Kidney capillary endothelial cell (primary cell): ENCODE measurements at places on chromosomes 13 and 19.
A peak's percentile ranks its signal among the peaks of the same experiment; 100 is the strongest.

DNA sequence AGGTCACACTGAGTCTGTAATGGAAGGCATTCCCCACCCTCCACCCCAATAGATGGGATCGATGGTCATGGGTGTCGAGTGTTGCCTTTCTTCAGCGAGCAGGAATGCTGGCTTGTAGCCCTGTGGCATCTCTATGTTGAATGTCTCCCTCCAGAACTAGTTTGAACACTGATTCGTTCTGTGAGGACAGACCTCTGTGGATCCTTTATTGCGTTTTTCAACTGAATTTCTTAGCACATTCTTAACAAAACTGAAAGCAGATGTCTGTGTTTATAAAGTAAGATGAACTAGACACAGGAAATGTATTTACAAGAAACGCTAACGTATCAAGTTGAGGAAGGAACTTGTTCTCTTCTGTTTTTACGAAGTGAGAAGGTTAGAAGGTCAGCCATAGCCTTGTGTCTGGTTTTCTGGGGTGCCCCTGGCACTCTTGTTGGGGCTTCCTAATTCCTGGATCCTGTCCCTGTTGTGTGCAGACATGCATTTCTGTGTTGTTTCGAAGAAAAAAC, 36.8 kb upstream of the TM9SF2 start:
- DNase-seq: no peak

DNA sequence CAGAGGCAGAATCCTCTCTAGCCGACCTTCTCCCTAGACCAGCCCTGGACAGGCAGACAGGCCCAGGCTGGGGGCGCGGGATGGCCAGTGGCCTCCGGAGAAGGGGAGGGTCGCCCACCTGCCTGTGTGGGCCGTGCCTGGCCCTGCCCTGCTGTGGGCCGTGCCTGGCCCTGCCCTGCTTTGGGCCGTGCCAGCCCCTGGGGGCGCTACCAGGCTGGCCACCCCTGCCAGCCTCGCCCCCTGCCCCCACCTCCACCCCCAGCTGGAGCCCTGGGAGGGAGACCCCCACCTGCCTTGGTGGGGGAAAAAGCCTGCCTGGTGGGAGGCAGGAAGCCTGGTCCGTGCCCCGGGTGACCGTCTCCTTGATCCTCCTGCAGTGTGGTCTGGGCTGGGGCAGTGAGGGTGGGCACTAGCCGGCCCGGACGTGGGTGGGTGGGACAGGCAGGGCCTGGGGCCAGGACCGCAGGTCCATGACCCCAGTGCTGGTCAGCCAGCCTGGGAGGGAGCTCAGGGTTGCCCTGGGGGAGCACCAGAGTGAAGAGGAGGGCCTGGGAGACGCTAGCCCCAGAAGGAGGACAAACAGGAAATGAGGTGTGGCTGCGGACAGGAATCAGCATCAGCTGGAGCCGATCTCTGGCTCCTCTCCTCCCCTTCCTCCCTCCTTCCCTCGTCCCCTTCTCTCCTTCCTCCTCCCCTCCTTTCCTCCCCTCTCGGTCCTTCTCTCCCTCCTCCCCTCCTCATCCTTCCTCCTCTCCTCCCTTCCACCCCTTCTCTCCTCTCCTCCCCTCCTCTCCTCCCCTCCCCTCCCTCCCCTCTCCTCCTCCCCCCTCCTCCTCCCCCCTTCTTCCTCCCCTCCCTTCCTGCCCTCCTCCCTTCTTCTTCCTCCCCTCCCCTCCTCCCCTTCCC, 5.1 kb upstream of the MKNK2 start:
- no peak for DNase-seq

- no peak for DNase-seq
These were observed 654 bp downstream of the CEP89 start for GRCh38 chr19:32971012-32971595.

DNA sequence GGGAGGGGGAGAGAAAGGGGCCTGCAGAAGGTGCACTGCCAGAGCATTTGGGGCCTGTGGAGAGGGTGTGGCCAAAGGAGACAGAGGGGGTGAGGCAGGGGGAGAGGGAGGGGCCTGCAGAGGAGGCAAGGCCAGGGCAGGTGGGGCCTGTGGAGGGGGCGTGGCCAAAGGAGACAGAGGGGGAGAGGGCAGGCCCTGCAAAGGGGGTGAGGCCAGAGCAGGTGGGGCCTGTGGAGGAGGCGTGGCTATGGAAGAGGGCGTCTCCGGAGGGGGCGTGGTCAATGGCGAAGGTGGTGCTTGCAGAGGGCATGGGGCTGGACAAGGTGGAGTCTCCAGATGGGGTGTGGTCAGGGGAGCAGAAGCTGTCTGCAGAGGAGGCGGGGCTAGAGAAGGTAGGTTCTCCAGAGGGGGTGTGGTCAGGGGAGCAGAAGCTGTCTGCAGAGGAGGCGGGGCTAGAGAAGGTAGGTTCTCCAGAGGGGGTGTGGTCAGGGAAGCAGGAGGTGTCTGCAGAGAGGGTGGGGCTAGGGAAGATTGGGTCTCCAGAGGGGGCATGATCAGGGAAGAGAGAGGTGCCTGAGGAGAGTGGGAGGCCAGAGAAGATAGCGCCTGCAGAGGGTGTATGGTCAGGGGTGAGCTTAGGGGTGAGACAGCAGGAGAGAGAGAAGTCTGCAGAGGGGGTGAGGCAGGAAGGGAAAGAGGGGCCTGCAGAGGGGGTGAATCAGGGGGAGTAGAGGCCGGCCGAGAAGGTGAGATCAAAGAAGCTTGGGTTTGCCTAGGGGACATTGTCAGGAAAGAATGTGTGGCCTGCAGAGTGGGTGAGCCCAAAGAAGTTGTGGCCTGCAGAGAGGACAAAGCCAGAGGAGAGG, 3.4 kb downstream of the PRR36 start:
- DNase-seq: no peak

DNA sequence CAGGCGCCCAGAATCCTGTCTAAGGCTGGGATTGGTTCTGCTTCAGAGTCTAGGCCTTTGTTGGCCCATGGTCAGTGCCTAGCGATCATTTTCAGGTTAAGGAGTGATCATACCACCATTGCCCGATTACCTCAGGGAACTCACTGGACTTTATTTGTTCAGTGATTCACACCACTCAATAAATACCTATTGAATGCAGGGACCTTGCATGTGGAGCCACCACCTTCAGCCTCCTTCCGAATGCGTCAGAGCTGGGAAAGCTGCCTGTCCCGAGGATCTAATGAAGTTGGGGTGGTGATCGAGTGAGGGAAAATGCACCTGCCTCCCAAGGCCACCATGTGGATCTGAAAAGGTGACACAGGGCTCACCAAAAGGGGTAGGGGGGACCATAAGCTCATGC, 40.0 kb upstream of the POU2F2 start:
- no peak for DNase-seq

- no peak for DNase-seq
These were observed 25.4 kb downstream of the POP4 start for GRCh38 chr19:29631450-29631849.

DNA sequence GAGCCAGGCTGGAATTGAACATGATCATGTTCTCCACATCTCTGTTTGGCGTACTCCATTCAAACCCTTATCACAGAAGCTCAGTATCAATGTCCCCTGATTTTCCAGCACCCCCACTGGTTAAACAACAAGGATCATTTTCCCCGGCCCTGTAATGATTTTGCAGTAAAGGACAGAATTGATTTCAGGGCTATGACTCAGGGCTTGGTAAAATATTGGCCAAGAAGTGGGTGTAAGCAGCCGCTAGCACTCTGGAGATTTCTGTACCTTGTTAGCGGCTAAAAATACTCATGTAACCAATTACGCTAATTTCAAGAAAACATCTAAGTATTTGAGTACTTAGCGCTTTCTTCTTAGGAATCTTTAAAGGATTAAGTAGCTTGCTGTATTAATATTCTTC, 69.5 kb upstream of the FNDC3A start:
- no peak for DNase-seq

DNA sequence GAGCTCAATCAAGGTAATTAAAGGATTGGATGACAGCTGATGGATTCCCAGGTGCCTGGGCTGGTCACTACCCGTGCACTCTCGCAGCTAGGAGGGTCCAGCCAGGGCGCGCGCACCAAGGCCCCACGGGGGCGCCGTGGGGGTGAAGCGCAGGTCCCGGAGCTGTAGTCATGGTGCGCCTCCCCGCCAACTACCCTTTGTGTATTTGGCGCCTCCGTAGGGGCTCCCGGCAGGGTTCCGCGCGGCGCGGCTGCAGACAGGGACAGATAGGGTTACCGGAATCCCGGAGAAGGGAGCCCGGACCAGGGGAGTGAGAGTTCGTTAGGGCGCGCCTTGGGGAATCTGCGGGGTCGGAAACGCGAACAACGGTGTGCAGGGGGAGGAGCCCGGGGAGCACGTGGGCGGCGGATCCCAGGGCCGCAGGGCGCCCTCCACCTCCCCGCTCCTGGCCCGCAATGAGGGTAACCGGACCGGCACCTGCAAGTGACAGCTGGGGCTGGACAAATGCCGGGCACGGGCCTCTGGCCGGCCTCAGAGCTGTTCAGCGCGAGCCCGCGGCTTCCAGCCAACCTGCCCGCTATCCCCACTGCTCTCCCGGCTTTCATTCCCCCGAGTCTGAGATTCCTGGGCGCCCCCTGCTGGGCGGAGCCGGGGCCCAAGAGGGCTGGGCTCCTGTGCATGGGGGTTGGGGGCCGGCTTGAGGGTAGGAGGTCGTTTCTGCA, 3.4 kb upstream of the PRAM1 start:
- peak; percentile 55 for DNase-seq

- no peak for DNase-seq
These were observed 599 bp downstream of the C19orf12 start for GRCh38 chr19:29714371-29714952.

GRCh38 chr19:37593996-37594303, 642 bp downstream of the ZNF571 start:
- no peak for DNase-seq

GRCh38 chr19:56109226-56109625, 11.9 kb downstream of the ZNF787 start:
- no peak for DNase-seq

DNA sequence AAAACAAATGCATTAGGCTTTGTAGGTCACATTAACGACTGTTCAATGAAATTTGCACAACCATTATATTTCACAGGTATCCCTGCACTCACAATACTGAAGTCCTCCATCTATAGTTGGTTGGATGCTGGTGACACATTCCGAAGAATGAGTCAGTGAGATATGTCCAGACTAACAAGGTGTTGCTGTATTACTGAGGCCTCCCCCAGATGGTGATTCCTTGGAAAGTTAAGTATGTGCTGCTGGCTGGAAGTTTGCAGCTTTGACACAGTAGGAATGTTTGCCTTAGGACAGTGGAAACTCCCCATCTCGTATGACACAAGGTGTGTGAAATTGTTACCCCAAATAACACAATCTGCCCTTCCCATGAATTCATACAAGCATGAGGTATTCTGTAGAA, 46.6 kb downstream of the FGF14 start:
- DNase-seq: no peak

- DNase-seq: no peak
These were observed 5.2 kb downstream of the LCP1 start for GRCh38 chr13:46176756-46177155.

GRCh38 chr13:48443442-48444208, 30.7 kb upstream of the LPAR6 start:
- no peak for DNase-seq
